ENCODE measurements at places on chromosomes 2 and 18.

- DNase-seq: no peak
Observed at GRCh38 chr2:222456479-222457077, 32.2 kb downstream of the SGPP2 start.

- peak; percentile 57 for DNase-seq
Observed at GRCh38 chr2:236507393-236508085, 62.1 kb upstream of the ACKR3 start.

- no peak for DNase-seq
Observed at GRCh38 chr2:69594341-69594740, 49.2 kb downstream of the AAK1 start.

DNA sequence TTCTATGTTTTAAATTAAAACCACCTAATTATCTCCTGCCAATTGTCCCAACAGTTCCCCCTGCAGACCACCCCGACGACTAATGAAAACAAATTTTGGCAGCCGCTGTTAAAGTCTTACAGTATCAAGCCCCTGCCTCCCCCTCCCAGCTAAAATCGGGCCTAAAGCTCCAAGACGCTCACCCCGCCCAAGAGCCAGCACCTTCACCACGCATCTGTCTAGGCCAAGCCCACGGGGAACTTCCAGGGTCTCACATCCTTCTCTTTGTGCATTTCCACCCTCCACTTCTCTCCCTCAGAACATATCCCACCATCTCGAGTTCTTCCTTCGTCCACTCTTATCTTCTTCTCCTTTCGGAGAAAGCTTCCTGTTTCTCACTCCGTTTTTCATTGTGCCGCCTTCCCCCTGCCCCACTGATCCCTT lies 445 bp downstream of the PRPF40A start:
- peak; percentile 34 for DNase-seq

GRCh38 chr2:210888035-210888434 lies 331.6 kb downstream of the CPS1 start:
- no peak for DNase-seq

GRCh38 chr2:127175751-127176354 lies 44.2 kb downstream of the CYP27C1 start:
- no peak for DNase-seq

DNA sequence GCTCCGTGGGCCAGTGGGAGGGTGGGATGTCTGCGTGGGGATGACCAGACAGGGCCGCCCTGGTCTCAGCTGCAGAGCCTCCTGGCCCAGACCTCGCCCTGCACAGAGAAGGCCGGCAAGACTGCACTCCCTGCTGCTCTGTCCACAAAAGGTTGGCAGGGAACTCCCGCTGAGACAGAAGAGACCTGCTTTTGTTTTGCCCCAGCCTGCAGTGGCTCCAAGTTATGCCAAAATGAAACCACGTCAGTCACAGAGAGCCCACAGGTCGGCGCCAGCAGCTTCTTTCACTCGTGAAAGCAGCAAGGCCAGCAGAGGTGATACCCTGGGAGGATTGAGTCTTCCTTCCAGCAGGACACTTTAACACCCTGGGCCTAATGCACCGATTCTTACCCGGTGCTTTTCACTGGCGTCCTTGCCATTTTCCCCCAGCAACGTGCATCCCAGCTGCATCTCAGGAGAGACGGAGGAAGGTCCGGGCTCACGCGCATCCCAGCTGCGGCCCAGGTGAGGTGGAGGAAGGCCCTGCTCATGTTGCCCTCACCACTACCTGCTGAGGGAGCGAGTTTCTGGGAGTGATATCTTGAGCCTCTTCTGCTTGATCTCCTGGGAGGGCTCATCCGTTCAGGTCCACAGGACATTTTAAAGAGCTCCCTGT lies 22.1 kb upstream of the CTDP1 start:
- no peak for DNase-seq

GRCh38 chr2:222652491-222653255 lies 3.2 kb downstream of the FARSB start:
- no peak for DNase-seq

DNA sequence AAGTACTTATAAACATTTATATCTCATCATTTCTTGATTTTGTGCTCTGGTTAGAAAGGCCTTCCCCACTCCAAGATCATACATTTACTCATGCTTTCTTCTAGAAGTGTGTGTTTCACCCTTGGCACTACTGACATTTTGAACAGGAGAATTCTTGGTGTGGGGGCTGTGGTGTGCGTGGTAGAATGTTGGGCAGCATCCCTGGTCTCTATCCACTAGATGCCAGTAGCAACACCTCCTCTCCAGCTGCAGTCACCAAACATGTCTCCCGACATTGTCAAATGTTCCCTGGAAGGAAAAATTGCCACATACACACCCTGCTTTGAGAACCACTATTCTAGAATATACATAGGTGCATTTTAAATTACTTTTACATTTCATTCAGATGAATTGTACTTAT lies 8.7 kb upstream of the TGIF1 start:
- DNase-seq: no peak

DNA sequence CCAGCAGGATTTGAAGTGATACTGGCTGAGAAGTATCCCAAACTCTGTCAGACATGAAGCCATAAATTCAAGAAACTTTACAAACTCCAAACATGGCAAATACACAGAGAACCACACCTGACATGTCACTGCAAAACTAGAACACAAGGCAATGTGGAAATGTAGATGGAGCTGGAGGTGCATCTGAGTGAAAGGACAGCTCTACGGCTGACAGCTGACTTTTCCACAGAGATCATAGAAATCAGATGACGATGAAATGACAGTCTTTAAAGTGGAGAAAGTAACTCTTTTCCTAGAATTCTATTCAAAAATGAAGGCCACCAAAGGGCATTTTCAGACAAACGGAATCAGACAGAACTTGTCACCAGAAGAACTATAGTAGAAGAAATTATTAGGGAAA lies 97.5 kb downstream of the LDLRAD4 start:
- DNase-seq: no peak

GRCh38 chr18:58208207-58208932 lies 164.3 kb downstream of the NEDD4L start:
- DNase-seq: no peak

DNA sequence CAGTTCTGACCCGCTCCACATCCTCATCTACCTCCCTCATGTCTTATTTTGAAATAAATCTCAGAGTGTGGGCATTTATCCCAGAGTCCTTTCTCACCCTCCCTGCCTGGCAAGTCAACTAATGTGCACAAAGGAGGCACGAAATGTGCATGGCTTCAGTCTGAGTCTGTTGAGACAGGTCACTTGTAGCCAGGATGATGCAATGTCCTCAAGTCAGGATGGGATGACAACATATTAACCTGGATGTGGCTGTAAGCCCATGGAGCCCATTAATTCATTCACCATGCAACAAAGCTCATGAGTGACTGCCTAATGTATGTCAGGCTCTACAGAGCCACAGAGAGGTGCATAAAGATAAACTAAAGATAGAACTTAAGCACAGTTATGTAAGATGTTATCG lies 34.5 kb downstream of the KCNG3 start:
- DNase-seq: no peak

GRCh38 chr2:240323601-240324291 lies 111.7 kb upstream of the GPC1 start:
- no peak for DNase-seq

- no peak for DNase-seq
Observed at GRCh38 chr2:200443376-200443775, 66.5 kb downstream of the KCTD18 start.

GRCh38 chr2:156118753-156119416 lies 213.6 kb downstream of the NR4A2 start:
- no peak for DNase-seq

GRCh38 chr18:56967035-56967434 lies 179.9 kb upstream of the BOD1L2 start:
- no peak for DNase-seq

DNA sequence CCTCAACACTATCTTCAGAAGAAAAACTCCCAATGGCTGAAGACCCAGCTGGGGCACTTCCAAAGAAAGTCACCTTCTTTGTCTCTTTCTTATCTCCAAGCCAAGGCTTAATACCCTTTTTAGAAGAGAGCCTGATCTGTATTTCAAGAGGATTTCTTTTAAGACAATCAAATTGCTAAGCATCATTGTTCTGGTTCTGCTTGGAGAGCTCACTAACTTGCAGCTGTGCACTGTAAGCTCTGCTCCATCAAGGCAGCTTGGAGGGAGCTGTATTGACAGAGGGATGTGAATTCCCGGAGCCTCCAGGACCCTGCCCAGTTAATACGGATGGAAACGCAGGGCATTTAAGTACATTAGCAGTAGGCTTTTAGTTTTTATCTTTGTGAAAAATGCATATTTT lies 253.1 kb downstream of the TDRD15 start:
- DNase-seq: no peak

DNA sequence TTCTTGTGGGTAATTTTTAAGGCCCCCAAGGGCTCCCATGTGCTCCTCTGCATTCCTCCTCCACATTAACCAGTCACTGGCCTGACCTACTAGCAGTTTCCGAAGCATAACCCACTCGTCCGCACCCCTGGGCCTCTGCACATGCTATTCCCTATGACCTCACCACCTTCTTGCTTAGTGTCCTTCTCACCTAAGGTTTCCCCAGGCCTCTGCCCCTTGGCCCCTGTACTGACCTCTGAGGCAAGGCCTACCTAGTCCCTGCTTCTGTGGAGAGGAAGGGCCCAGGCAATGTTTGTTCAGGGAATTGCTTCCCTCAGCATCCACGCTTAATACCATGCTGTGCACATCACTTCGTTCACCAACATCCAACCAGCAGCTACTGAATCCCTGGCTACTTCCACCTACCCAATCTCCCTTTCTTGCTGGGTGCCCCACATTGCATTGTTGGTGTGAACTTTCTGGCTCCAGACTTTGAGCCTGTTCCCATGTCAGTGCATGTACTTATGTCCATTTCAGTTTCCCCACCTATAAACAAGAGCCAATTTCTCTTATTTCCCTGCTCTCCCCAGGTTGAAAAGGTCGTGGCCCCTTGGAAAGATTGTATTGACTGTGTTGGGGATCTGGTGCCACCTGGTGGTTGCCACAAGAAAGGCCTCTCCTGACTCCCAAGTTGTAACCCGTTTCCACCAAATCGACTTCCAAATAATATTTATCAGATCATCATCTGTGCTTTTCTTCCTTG lies 19.2 kb upstream of the TMEM177 start:
- peak; percentile 41 for DNase-seq

DNA sequence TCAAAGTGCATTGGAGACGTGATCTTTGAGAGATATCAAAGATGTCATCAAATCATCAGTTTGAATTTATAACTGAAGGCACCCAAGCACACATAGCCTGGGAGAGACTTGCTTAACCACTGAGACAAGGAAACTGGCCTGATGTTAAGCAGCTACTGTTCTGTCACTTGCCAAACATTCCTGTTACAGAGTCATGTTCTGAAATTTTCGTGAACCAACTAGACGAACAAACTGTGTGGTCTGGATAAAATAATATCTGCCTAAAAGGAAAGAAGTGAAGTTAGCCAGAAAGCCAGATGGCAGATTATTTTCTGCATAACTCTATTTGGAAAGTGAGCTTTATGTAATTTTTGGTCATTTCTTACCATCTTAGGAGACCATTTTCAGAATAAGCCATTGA lies 51.4 kb downstream of the SPATS2L start:
- DNase-seq: no peak

DNA sequence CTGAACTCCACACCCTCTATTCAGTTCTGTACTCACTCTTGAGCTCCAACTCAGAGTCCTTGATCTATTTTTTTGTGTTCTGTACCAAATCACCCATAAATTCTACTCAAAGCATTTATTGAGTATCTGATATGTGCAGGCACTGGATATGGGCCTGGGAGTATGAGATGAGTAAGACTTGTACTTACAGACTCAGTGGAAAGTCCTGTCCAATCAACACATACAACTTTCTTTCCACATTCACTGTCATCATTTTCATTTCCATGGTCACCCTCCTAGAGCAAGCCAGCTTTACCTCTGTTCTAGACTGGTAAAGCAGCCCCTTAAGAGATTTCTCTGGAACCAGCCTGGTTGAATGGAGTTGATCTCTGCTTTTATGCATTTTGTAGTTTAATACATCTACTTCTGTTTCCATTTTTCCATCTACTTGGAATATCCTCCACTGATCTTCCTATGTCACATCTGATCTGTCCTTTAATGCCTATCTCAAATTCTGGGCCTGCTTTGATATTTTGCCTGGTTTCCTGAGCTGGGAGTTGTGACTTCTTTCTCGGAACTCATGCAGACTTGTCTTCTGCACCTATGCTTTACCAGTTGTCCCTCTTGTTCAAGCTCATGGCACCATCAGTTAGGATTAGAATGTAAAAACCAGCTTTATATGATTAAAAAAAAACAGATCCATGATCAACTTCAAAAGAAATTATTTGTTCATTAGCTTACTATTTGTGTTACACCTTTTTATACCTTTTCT lies 96.9 kb upstream of the GLS start:
- DNase-seq: no peak

GRCh38 chr18:62033756-62034155 lies 140.9 kb upstream of the RNF152 start:
- DNase-seq: no peak

- DNase-seq: no peak
Observed at GRCh38 chr18:23499291-23499781, 4.0 kb upstream of the RMC1 start.

GRCh38 chr2:65640793-65641103 lies 208.3 kb upstream of the SPRED2 start:
- DNase-seq: no peak

DNA sequence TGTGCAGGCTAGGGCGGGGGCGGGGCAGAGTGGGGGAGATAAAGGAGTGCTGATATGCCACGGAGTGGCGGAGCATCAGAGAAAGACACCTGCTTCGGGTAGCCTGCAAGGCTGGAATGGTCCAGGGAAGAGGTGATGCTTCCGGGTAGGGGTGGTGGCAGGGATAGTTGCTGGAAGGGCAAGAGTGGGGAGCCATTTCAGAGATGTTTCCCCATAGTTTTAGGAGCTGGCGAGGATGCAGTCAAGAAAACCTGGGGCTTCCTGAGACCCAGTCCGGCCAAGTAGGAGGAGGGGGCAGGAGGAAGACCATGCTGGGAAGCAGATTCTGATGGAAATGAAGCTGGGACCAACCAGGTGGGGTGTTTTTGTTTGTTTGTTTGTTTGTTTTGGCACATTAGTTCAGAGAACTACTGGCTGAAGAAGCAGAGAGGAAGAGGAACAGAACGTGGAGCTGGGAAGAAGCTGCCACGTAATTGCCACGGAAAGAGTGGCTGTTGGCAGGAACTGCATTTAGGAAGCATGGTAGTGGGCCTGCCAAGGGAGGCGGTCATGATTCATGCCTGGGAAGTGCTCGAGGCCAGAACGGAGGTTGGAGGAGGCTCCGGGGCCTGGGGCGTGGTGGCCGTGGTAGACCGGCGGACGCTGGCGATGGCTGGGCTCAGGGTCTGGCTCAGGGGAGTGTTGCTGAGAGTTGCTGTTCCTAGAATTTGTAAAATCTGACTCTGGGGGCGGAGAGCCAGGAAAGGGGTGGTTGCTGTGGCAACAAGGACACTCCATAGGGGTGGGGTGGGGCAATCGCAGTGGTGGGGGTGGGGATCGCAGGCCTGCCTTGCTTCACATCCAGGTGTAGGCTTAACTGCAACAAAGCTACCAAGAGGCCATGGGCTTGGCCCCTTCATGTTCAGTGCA lies 8.6 kb upstream of the INPP5D start:
- DNase-seq: no peak

DNA sequence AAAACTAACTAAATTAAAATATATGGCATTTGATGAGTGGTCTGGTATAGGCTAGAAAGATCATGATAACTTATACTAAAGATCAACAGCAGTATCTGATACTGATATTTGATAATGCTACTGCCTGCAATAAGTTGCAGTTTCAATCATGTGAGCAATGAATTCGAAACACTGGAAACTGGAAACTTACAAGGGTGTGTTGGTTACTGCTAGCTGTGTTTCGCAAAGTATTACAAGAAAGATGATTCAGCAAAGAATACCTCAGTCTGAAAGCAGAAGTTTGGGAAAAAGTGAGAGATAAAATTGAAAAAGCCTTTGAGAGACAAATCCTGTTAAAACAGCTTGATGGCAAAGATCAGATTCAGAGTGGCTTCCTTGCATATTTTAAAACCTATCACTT lies 294.5 kb downstream of the CCDC178 start:
- DNase-seq: no peak
